Renal pelvis (tissue), 12 donors: ENCODE measurements at places on chromosomes 4 and X.

DNA sequence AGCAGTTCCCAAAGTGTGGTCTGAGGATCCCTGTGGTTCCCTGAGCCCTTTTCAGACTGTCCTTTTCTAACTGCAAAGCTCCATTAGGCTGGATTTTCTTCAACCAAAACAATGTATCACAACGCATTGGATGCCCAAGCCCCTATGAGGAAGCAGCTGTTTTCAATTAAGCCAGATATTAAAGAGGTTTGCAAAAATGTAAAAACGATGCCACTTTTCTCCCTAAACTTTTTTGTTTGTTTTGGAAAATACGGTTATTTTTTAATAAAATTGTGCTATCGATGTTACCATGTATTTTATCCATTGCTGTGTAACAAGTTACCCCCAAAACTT lies 170.4 kb upstream of the BCOR start:
- DNase-seq: no peak

- DNase-seq: no peak
Measured at GRCh38 chr4:14877246-14878225, 124.7 kb upstream of the CPEB2 start.

DNA sequence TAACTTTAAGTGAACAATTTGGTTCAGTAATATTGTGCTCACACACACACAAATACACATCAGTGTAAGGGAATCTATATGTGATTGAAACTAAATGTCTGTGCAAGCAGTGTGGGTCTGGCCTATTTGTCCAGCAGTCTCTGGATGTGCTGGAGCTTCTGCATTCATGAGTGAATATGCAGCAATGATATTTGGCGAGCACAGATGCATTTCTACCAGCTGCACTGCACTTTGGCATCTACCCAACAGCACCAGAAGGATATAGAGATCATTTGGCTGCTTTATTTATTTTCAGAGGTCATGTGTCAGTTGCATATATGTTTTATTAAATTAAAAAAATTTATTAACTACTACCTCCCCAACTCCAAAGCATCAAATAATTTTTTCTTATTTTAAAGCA lies 613.4 kb upstream of the NR3C2 start:
- DNase-seq: no peak

DNA sequence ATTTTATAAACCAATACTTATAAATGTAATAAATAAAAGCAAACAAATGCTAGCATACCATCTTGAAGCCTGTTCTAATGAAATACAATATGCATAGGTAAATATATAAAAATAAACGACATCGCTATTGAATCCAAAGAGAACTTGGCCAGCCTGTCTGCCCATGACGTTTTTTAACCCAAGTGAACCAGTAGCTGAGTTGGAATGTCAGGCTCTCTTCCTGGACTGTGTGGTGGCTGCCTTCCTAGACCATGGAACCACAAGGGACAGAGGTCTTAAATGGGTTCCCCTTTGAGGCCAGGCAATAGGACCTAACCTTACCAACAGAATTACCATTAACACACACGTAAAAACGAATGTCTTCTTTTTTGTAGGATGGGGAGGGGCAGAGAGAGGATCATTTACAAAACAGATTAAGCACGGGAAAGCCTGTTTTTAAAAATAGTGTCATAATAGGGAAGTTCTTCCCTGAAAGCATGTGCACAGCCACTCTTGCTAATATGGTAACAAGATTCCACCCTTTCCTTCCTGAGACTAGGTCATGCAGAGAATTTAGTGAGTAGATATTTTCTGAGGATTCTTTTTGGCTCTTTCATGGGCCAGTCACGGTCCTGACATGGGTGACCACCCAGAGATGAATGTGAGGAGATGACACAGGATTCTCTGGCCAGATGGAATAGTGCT lies 69.4 kb upstream of the ACSL1 start:
- no peak for DNase-seq

DNA sequence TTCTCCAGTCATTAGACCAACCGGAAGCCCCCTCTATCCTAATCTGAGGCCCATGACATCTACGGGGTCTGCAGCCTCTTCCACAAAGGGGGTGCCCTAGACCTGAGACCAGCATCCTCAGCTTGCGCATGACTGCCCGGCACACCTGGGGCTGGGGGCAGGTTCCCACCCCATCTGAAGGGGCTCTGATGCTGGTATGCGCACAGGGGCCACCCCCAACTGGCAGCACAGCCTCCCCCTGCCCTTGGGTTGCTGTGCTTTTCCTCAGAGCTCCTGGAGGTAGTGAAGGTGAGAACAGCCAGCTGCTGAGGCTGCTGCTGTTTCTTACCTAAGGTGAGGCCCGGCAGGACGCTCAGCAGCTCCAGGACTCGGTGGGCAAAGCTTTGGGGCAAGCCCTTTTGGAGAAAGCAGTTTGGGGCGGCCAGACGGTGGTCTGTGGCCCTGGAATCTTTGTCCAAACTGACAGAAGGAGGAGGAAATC lies 18.9 kb upstream of the CPLX1 start:
- DNase-seq: no peak
